Aorta (tissue), 5 donors: ENCODE measurements at places on chromosomes 1 and 21. TPM values are rescaled to one million over a fixed set of nuclear protein-coding genes. Genes with fewer than 3 reads are reported as not detected.

Gene SLC9C2
- total RNA-seq = not detected

Gene BMP8B
- total RNA-seq = 1.4 TPM

Gene DAB1
- 2.6 TPM for total RNA-seq

Gene AADACL4
- not detected for total RNA-seq

Gene SHCBP1L
- not detected for total RNA-seq

Gene LUZP1
- 40.5 TPM for total RNA-seq

Gene HES3
- total RNA-seq = not detected

Gene DIO1
- not detected for total RNA-seq

Gene GSTM1
- total RNA-seq = 63.8 TPM

- DNase-seq = no peak
These were observed 1.7 kb upstream of the BMP8A start for GRCh38 chr1:39489567-39490239.

GRCh38 chr1:2441746-2442145 is 29.4 kb upstream of the PEX10 start:
- no peak for DNase-seq

DNA sequence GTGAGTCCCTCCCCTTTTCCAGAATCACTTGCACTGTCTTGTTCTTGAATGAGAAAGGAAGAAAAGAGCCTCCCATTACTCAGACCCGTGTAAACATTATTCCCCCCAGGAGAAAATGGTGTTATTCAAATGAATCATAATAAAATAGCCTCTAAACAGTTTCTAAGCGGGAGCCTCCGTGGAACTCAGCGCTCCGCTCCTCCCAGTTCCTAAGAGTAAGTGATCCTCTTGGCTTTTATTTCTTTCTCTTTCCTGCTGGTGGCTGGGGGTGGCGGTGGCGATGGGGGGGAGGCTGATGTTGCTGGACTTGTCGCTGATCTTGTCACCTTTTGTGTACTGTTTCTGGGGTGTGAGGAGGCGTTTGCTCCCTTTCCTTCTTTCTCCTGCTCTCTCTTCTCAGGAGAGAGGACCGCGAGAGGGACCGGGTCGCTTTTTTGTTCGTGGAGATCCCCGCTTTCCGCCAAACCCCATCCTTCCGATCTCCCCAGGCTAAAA is 781 bp downstream of the PROX1 start:
- peak; percentile 65 for DNase-seq

DNA sequence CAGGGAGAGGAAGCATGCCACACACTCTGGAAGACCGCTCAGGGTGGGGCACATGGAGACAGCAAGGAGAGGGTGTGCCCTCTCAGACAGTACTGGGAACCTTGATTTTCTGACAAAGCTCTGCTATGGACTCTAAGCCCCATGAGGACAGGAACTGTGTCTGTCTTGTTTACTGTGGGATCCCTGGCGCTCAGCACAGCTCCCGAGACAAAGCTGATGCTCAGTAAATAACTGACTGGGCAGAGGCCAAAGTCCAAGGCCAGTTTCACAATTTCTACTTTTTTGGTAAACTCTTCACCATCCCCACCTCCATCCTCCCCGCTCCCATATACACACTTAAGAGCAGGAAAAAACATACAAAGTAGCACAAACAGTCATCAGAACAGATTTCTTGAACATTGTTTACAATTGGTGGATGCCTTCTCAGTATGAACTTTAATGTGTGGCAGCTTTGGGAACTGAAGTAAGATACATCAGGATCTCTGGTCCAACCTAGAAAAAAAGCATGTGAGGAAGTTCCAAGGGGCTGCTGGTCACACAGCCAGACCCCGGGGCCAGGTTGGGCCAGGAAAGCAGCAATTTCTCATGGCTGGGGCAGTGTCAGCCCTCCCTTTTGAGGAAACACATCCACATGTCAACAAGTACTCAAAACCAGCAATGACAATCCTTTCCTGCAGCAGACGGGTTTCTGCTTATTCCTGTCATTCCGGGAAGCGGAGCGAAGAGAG is 5.6 kb upstream of the AHCYL1 start:
- DNase-seq = no peak

DNA sequence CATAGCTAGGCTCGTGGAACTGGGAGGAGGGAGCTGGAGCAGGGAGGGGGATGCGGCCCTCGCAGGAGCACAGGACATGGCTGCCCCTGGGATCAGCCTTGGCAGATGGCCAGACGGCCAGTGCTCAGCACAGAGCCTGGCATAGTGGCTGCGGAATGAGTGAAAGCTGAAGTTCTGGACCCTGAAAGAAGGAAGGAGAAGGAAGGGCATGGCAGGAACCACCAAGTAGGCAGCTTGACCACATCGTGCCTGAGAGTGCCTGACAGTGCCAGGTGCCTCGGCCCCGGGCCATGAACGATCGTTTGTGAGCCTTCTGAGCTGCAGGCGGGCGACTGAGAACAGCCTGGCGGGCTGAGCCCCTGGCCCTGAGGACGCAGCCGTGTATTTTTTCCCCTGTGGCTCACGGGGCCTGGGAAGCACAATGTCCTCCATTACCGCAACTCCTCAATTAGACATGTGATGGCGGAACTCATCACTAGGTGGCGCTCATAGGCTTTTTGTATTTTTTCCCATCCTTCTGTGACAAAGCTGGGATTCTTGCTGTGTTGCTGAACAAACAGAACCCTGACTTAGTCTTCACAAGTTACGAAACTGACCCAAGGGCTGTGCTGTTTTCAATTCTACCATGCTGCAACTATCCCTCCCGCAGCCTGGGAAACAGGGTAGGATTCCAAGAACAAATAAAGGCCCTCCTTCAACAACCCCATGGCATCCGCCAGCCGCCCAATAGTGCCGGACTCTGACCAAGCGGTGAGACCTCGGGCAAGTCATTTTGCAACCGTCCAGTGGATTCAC is 29.9 kb upstream of the TMEM61 start:
- peak; percentile 84 for DNase-seq

DNA sequence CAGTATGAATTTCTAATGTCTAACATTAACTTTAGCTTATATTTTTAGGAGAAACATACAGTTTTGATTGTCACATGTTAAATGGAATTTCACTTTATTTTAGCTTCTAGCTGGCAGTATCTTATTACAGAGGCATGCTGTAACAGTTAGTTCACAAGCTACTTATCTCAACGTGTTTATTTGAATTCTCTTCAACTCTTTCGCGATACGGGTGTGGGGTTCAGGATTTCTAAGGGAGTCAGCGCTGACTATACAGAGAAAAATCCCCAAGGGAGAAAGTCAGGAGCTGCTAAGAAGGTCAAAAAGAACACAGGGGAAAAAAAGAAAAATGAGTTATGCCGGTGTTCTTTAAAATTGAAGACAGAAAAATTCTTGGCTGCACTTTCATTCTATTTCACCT is 296.2 kb downstream of the VAV3 start:
- DNase-seq = no peak

DNA sequence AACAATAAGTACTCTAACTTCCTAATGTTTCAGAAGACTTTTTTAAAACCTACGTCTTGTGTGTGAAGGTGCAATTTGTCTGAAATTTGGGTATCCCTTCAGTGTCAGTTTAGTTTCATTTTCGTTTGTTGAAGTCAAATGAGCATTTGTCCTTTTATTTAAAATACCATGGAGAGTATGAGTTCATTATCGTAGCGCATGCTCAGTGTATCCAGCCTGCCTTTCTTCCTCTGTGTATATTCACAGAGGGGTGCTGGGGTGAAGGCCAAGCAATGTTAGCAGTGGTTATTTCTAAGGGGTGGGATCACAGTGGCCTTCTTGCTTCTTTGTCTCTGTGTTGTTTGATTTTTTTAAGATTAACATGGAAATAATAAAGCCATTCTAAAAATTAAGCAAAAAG is 43.2 kb downstream of the CNN3 start:
- no peak for DNase-seq

DNA sequence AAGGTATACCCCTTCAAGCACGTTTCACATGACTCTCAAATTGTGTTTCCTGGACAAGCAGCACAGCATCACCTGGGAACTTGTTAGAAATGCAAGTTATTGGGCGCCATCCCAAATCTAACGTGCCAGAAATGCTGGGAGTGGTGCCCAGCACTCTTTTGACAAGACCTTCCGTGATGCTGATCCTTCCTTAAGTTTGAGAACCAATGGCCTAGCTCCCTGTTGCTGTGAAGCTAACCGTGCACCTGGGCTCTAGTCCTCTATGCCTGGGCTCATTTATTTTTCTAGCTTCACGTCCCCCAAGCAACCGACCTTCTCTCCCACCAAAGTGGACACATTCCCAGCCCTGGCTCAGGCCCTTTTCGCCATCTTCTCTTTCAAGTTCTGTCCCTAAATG is 4.3 kb downstream of the BEST4 start:
- no peak for DNase-seq

DNA sequence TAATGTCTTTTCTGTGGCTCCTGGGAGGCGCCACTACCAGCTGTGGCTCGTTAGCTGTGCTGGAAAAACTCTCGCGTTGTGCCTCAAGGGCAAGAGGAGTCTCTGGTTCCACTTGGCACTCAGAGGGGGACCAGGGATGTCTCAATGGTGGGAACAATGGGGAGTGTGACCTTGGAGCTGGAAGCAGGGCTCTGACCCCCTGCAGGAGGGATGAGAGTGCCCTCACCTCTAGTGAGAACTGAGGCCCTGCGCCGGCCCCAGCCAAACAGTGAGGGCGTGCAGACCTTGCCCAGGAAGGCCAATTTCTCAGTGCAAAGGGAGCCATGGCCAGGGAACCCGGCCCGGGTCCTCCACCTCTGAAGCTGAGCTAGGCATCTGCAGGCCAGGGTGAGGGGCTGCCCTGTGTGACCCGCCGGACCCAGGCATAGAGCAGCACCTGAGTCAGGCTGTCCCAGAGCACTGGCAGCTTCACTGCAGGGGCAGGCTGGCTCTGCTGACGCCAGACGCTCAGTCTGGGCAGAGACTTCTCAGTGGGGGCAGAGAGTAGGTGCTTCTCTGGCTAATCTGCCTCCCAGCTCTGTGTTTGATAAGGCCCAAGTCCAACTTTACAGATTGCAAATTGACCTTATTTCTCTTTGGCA is 1.8 kb downstream of the RD3 start:
- no peak for DNase-seq

- DNase-seq = no peak
These were observed 1.9 kb downstream of the SAMD13 start for GRCh38 chr1:84303314-84303830.

DNA sequence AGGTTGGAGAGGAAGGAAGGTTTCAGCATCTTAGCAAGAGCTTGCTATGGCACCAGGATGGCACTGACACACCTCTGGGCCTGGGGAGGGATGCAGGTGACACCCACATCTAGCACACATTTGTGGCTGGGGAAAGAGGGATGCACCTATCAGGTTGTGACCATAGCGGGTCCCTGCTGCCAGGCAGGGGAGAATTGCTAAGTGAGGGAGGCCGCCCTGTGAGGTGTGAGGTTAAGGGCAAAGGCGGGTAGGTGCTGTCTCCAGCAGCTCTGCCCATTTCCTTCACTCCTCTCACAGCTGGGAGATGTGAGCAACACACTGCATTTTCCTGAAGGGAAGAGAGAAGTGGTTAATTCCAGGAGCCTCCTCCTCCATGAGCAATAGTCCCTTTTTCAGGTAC is 83.2 kb upstream of the TLR5 start:
- no peak for DNase-seq

DNA sequence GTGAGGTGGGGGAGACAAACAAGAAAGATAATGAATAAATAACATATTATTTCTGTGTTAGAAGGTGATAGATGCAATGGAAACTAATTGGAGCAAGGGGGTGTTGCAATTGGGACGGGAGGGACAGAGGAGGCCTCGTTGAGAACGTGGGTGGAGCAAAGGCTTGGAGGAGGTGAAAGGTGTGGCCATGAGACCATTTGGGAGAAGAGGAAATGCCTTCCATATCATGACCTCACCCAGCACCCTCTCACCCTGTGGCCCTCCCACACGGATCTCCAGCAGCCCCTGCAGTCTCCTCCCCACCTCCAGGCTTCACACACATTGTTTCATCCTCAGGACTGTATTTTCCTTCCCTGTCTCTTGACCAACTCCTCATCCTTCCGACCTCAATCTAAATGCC is 85.3 kb upstream of the ARHGAP29 start:
- DNase-seq = no peak

DNA sequence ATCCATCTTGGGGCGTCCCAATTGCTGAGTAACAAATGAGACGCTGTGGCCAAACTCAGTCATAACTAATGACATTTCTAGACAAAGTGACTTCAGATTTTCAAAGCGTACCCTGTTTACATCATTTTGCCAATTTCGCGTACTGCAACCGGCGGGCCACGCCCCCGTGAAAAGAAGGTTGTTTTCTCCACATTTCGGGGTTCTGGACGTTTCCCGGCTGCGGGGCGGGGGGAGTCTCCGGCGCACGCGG is 282 bp upstream of the SOD1 start:
- no peak for DNase-seq

- peak; percentile 79 for DNase-seq
These were observed 41.3 kb upstream of the TACSTD2 start for GRCh38 chr1:58618303-58618702.

DNA sequence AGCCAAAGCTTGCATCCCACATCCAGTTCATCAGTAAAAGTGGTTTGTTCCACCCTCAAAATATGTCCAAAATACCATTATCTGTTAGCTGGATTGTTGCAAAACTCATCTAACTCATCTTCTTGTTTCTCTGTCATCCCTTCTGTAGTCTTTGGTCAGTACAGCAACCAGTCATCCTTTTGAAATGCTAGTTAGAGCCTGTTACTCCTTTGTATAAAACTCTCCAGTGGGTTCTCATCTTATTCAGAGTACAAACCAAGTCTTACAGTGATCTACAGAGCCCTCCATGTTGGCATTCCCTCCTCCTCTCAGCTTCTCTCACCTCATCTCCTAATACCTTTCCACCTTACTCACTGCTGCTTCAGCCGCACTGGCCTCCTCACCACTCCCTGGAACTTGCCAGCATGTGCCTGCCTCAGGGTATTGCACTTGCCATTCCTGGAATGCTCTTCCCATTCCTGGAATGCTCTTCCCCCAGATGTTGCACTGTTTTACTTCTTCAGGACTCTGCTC is 70.6 kb downstream of the LAMC1 start:
- DNase-seq = no peak

- DNase-seq = no peak
These were observed 447.2 kb downstream of the MATN1 start for GRCh38 chr1:30275926-30276764.
